ENCODE measurements at places on chromosomes 6 and 20.

- no peak for DNase-seq
Observed at GRCh38 chr6:82097676-82098075, 149.9 kb downstream of the IBTK start.

- no peak for DNase-seq
Observed at GRCh38 chr6:117317261-117317660, 51.9 kb downstream of the VGLL2 start.

DNA sequence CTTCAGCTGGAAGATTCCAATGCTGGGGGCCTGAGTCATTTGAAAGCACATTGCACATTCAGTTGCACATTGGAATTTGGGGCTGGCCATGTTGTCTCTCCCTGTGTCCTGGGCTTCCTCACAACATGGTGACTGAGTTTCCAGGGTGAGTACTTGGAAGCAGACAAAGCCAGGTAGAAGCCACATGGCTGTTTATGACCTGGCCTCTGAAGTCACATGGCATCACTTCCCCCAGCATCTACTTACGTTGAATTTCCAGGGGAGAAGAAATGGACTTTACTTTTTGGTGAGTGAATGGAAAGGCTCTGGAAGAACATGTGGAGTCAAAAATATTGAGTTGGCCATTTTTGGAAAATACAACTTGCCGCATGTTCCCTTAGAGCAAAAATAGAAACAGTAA lies 155.5 kb downstream of the LINC00237 start:
- DNase-seq: no peak

GRCh38 chr6:151370509-151371078 lies 20.8 kb downstream of the ZBTB2 start:
- no peak for DNase-seq

- no peak for DNase-seq
Observed at GRCh38 chr6:155959898-155960495, 504.4 kb upstream of the NOX3 start.

DNA sequence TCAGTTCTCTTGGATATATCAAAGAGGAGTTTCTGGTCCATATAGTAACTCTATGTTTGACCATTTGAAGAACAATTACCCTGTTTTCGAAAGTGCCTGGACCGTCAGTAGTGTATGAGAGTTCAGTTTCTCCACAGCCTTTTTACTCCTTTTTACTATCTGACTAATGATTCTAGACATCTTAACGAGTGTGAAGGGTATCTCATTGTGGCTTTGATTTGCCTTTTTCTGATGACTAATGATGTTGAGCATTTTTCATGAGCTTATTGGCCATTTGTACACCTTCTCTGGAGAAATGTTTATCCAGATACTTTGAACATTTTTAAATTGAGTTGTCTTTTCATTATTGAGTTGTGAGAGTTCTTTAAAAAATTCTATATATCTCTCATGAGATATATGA lies 114.9 kb upstream of the ATXN1 start:
- DNase-seq: no peak

DNA sequence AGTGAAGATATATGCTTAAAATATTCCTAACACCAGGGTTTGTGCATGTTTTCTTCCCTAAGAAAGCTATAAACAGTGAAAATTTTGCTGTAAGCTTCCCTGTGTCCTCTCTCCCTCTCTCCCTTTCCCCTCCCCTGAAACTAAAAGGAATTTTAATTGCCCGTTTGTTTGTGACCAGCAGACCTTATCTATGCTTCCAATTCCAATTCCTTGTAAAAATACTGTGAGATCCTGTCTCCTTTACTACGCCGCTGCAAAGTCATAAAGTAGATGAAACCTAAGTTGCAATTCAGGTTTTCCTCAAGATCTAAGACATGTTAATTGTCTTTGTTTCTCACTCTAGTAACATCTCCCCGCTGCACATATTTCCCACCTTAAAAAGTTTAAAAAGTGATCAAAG lies 82.3 kb downstream of the DNAH8 start:
- no peak for DNase-seq

DNA sequence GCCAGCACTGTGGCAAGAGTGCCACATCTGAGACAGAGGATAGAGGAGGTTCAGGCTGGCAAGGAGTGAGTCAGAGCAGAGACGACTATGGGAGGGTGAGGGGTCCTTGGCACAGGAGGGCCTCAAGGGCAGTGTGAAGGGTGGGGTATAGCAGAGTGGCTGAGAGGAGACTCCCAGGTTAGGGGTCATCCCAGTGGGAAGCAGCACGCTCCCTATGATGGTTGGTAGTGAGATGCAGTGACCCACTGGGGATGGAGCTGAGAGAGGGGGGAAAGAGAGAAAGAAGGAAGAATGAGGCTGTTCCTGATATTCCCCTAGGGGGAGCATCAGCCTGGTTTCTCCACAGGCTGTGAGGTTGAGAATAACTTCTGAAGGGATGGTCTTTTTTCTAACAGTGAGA lies 97.3 kb downstream of the INSM1 start:
- DNase-seq: no peak

DNA sequence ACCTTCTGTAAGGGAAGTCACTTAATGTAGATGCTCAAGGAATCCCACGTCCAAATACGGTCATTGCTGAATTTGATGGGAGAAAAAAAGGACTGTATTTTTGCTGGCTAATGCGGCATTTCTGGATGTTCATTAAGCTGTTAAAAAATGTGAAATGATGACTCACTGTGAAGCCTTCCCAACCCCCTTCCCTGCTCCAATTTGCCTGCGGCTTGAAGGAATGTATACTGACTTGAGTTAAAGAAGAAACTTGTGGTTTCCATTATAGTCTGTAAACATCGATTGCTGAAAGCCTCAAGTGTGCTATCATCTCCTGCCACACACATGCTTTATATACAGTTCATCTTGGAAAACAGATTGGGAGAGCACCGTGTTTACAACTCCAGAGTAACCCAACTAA lies 249.1 kb upstream of the JAG1 start:
- no peak for DNase-seq

GRCh38 chr6:103875221-103875620 lies 984.5 kb downstream of the HACE1 start:
- DNase-seq: no peak

DNA sequence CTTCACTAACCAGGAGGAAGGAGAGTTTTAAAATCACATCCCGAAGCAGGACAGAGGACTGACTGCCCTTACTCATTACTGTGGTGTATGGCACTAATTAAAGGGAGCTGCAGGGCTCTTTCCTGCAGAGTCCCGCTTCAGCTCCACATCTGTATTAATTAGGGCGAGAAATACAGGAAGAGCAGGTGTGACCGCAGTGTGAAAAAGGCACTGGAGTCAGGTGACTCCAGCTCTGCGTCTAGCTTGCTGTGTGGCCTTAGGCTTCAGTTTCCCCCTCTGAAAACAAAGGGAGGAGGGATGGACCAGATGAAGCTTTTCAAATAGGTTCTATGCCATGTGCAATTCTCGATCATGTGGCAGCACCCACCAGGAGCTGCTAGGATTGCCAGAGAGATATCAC lies 34.0 kb downstream of the KIAA1755 start:
- DNase-seq: no peak

DNA sequence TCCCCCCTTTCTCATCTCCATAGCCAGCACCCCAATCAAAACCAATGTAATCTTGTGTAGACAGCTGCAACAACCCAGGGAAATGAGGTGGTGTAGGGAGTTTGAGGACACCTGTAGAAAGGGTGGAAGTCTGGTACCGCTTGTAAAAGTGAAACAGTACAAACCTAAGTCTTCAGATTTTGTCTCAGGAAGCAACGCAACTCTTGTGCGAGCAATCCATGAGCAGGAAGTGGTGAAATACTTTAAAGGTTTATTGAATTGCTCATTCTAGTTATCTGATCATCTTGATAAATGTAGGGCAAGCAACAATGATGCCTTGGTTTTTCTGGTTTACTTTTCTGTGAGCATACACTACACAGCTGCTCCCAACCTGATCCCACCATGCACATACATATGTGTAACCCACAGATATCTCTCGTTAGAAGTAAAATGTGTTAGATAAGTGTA lies 71.1 kb upstream of the THEMIS start:
- DNase-seq: peak; percentile 14

GRCh38 chr6:56582236-56582635 lies 60.5 kb downstream of the DST start:
- no peak for DNase-seq

- DNase-seq: no peak
Observed at GRCh38 chr6:110474500-110474899, 1.9 kb downstream of the SLC22A16 start.

GRCh38 chr20:39112178-39112743 lies 150.1 kb downstream of the DHX35 start:
- DNase-seq: no peak

DNA sequence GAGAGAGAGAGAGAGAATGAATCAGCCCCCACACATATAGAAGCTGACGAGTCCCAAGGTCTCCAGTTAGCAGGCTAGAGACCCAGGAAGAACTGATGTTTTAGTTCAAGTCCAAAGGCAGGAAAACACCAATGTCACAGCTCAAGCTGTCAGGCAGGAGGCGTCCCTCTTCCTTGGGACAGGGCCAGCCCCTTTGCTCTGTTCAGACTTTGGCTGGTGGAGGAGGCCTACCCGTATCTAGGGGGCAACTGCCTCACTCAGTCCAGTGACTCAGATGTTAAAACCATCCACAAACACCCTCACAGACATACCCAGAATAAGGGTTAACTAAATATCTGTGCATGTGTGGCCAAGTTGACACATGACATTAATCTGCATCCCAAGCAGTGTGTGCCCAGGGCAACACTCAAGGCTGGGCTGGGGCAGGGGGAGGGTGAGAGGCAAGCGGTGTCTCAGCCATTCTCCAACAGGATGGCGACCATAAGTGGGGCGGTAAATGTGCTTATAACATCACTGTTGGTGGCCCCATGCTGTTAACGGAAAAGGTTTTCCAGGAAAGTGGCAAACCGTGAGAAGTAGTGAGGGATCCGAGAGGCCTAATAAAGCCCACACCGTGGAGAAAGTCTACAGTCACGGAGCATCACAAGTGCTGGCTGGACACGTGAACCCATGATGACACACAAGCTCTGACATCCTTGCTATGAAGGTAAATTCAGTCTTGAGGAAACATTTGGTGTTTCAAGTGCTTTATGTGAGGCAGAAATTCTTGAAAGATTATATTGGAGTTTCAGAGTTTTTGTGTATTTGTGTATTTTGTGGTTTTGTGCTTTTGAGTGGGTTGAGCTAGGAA lies 28.1 kb downstream of the RAMACL start:
- no peak for DNase-seq

DNA sequence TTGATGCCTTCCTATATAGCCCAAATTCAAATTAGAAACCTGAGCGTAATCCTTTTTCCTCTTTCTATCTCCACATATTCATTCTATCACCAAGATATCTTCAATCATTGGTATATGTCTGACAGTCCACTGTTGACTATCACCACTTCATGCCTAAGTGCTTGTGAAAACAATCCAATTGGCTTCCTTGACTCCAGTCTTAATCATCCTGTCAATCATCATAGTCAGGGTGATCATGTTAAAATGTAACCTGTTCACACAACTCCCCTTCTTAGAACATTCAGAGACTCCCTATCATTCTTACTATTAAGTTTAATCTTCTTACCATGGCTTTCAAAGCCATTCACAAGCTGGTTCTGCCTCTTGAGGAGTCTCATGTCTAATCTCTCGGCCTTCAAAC lies 616.7 kb downstream of the PHF3 start:
- DNase-seq: no peak
